Stimulated activated CD4-positive, alpha-beta T cell treated with anti-CD3 and anti-CD28 coated beads, TNF-alpha, amount 100 ng/mL, for 1 hour (primary cell): ENCODE measurements at places on chromosomes 12 and 14.

GRCh38 chr12:113198296-113198695 lies 12.8 kb downstream of the RITA1 start:
- no peak for DNase-seq

GRCh38 chr12:104672501-104673265 lies 215.9 kb downstream of the CHST11 start:
- no peak for DNase-seq

- no peak for DNase-seq
These were observed 23.2 kb downstream of the NGDN start for GRCh38 chr14:23492618-23493272.

DNA sequence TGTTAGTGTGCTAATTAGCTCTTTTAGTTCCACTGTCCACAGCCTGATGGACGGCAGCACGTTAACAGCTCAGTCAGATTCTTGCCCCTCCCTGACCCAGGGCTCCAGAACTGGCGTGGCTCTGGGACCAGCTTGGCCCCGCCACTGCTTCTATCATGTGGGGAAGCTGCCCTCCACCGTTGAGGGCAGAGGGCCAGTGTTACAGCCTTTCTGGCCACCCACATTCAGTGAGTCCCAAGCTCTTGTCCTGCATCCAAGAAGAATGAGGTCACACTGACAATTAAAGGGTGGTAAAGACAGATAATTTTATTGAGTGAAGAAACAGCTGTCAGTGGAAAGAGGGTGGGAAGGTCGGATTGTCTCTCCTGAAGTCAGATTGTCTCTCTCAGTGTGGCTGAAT lies 36.9 kb downstream of the BCL2L14 start:
- DNase-seq = no peak

DNA sequence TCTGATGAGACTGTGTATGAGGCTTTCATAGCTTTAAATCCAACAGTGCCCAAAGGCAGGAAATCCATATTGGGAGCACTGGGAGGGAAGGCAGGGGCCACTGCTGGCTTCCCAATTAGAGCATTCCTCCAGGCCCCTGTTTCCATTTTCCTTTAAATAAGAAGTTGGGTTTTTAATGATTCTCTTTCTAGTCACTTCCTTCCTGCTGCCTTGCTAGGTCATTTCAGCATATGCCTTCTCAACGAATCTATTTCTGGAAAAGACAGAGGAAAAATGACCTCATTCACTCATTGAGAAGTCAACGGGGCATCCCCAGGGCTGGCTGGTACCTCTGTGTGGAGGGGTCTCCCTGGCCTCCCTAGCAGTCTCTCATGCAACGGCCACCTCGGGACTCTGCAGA lies 43.5 kb downstream of the IGF1 start:
- DNase-seq = no peak

DNA sequence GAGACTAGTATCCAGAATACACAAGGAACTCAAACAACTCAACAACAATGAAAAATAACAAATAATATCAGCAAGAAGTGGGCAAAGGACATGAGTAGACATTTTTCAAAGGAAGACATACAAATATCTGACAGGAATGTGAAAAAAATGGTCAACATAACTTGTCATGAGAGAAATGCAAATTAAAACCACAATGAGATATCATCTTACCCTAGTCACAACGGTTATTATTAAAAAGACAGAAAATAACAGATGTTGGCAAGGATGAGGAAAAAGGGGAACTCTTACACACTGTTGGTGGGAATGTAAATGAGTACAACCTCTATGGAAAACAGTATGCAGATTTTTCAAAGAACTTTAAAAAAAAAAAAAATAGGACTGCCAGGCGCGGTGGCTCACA lies 20.4 kb downstream of the VWF start:
- DNase-seq = no peak

DNA sequence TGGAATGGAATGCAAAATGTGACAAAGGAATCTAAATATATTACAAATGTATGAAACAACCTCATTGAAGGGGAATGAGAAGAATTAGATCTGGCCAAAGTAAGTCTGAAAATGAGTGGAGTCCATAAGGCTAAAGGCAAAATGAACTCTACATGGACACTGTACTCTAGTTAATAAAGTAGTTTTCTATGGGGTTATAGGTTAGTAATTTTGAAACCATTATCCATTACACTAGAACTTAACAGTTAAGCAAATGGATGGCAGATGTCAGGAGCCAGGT lies 222.1 kb downstream of the NUAK1 start:
- no peak for DNase-seq

GRCh38 chr14:77580964-77581505 lies 35.4 kb downstream of the SPTLC2 start:
- DNase-seq = no peak

- peak; percentile 53 for DNase-seq
These were observed 31.3 kb upstream of the SMUG1 start for GRCh38 chr12:54220092-54220557.

GRCh38 chr14:68636597-68636996 lies 156.3 kb downstream of the ZFP36L1 start:
- no peak for DNase-seq

DNA sequence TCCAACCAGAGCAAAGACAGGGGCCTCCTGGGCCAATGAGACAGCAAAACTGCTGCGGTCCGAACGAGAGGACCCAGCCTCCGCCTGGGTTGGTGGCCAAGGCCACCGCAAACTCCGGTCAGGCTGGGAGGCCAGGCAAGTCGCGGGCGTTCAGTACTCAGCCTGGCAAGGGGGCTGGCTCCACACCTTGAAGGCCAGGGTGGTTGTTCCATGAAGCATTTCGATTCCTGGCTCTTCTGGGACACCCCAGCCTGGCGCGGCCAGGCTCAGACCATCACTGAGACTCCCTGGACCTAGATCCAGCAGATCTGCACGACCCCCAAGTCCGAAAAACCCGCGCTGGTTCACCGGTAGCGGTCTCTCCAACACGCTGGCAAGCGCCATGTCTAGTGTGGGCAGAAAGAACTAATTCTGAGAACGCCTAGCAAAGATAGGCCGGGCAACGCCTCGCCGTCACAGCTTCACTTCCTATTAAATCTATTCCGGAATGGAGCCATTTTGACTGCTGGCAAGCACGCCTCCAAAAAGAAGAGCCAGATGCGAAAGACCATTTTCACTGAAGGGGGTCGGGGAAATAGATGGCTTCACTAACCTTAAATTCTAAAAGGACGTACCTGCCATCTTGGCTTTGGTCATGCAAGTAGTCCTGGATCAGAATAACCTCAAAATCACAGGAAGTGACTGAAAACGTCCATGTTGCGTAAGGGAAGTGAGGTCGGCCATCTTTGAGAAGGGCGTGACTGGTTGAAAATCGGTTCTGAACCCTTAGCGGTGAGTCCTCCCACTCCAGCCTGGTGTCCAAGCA lies at the start of gene PSMB5:
TSS of gene PSMB5 (minus strand) at position 403 of the 805 bp plus-strand sequence. CDS start at position 384, 19 bp downstream.
- DNase-seq = peak; percentile 65

GRCh38 chr12:70535896-70536374 lies 101.3 kb downstream of the PTPRB start:
- DNase-seq = no peak

DNA sequence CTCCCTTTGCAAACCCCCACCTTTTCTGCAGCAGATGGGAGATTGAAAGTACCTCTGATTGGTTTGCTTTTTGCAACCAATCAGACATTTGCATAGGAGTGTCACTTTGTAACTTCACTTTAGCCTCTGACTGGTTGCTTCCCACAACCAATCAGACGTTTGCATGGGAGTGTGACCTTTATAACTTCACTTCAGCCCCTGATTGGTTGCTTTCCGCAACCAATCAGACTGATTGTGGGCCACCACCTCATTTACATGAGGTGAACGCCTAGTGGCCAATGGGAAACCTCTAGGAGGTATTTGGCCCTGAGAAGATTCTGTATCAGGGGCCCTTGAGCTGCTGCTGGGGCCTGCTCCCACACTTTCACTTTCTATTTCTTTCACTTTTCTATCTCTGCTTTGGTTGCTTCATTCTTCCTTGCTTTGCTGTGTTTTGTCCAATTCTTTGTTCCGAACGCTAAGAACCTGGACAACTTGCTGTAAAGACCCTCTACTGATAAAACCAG lies 106.0 kb upstream of the PRICKLE1 start:
- no peak for DNase-seq

- no peak for DNase-seq
These were observed 78.0 kb upstream of the MDM1 start for GRCh38 chr12:68410018-68410660.

GRCh38 chr14:36905272-36905888 lies 243.7 kb downstream of the PAX9 start:
- DNase-seq = no peak

GRCh38 chr12:66397574-66398290 lies 95.4 kb downstream of the HELB start:
- no peak for DNase-seq

- DNase-seq = peak; percentile 13
These were observed 110.4 kb downstream of the ZFP36L1 start for GRCh38 chr14:68682166-68683103.

DNA sequence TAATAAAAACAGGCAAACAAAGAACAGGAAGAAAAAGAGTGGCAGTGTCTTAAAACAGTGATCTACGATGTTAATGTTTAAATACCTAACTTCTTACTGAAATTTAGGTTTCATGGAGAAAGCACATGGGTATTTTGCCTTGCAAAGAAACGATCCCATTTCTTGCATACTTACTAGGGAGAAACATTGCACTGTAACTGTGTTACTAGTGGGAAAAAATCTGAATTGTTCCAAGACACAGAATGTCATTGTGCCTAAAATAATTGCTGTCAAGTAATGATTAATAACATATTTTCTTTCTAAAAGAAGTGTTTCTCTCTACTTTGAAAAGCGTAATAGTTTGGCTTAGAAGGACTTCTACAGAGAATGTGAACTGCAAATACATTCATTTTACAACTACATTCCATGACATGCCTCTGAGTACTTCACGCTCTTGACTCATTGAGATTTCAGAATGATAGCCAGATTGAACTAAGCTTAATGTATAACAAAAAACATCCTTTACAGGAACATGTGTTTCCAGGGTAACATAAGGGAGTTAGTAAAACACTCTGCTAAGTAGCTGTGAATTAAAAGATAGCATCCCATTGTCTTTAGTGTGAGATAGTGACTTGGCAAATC lies 256.2 kb upstream of the CPNE8 start:
- DNase-seq = no peak

- peak; percentile 26 for DNase-seq
These were observed 86.3 kb downstream of the KIF26A start for GRCh38 chr14:104224506-104225277.

DNA sequence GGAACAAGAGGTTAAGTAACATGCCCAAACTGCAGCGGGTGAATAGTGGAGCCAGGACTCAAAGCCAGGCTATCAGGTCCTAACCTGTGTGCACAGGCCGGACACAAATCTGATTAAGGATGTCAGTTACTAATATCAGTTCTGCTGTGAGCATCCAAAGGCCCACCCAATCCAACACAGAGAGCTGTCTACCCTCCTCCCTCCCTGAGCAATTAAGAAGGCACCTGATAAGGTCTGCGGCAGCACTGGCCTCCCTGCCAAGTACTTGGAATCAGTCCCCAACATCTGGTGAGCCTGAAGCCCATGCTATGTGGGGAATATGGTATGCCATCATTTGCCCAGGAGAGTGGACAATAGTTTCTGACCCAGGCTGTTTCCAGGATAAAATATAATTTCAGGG lies 3.9 kb downstream of the HEBP1 start:
- no peak for DNase-seq

GRCh38 chr14:64675312-64675711 lies 28.9 kb upstream of the PLEKHG3 start:
- no peak for DNase-seq

- no peak for DNase-seq
These were observed 211.5 kb upstream of the FOXN3 start for GRCh38 chr14:89628521-89628920.

DNA sequence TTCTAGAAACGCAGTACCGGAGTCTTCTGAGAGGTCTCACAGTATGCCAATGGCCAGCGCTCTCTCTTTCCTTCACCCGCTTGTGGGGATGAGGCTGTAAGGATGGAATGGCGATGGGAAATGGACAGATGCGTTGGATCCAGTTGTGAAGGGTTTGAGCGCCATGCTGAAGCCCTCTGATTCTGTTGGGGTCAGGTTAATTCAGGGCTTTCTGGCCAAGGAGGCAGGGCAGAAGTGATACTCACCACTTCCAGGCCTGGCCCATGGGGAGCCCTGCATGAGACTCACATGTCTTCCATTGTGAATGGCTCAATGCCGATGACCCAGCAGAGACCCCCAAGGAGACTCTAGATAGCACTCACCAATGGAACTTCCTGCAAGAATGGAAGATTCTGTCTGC lies 114.3 kb downstream of the BCL11B start:
- no peak for DNase-seq

DNA sequence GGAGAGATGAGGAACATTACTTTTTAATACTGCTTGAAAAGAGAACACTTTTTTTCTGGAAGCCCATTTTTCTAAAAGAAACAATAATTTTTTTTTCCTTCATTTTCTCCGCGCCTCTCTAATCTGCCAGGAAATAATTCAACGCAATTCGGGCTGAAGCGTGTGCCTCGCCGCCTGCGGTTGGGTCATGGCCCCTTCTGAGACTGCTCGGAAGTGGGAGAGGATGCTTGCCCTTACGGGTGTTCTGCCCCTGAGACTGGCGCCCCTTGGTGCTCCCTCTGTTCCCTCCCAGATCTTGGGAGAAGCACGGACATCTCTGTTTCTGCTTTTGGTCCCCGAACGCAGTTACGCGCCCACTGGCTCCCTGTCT lies 332 bp upstream of the TBC1D30 start:
- no peak for DNase-seq

DNA sequence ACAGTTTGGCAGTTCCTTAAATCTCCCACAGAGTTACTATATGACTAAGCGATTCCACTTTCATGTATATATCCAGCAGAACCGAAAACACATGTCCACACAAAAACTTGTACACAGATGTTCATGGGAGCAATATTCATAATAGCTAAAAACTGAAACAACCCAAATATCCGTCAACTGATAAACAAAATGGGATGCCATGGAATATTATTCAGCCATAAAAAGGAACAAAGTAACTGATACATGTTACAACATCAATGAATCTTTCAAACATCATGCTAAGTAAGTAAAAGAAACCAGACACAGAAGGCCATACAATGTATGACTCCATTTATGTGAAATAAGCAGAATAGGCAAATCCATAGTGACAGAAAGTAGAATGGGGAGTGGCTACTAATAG lies 80.2 kb upstream of the GPHB5 start:
- DNase-seq = no peak

DNA sequence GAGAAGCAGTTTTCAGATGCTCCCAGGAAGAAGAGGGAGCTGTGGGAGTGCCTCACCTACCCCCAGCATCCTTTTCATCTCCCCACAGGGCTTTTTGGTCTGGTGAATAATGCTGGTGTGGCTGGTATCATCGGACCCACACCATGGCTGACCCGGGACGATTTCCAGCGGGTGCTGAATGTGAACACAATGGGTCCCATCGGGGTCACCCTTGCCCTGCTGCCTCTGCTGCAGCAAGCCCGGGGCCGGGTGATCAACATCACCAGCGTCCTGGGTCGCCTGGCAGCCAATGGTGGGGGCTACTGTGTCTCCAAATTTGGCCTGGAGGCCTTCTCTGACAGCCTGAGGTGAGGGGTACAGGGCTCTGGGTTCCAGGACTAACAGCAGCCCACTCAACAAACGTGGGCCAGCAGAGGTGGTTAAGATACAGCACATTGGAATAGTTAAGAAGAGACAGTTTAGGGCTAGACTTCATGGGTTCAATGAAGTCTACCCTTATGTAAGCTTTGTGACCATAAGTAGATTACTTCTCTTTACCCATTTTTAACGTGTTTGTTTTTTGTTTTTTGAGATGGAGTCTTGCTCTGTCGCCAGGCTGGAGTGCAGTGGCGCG lies 1.5 kb downstream of the RDH5 start:
- DNase-seq = no peak
